NT2/D1 (cell line): ENCODE measurements at places on chromosomes 3 and 15.

GRCh38 chr3:14605067-14605466, 46.5 kb upstream of the CCDC174 start:
- DNase-seq, result no peak

- DNase-seq, result no peak
These were observed 81.4 kb upstream of the TBC1D5 start for GRCh38 chr3:17823816-17824215.

- DNase-seq, result no peak
These were observed 142.0 kb downstream of the IL1RAP start for GRCh38 chr3:190655933-190656332.

DNA sequence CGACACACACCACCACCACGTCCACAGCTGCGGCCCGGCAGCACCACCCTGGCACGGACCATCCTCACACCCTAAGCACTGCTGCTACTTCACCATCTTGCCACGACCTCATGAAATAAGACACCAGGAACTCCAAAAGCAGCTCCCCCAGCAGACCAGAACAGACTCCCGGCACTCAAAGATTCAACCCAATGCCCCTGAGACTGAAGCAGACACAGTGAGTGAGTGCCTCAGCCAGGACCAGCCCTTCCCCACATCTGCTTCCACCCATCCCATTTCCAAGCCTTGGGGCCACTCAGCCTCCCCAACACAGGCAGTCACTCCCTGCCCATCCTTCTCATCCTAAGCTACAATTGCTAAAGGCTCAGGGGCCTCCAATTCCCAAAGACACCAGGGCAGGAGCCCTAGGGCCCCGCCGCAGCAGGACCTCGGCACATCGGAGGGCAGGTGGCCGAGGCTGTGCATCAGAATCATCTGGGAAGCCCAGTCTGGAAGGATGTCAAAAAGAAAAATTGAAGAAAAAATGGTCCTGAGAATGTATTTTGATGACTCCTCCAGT, 18.4 kb upstream of the OCA2 start:
- DNase-seq, result no peak

DNA sequence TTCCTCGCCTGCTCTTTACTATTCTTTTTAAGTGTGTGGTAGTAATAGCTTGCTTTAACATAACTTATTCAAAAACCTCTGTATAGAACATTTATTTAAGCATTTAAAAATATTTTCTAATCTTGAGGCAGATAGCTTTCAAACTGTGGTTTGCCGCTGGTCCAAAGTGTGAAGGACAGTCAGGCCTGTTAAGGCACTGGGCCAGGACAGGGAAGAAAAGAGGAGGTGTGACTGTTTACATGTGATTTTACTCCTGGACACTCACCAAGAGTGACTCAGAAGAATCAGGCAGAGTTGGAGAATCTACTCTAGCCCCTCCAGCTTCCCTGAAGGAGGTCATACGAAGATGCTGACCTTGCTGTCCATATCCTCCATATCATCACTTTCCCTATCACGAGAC, 44.7 kb downstream of the CEP152 start:
- no peak for DNase-seq

DNA sequence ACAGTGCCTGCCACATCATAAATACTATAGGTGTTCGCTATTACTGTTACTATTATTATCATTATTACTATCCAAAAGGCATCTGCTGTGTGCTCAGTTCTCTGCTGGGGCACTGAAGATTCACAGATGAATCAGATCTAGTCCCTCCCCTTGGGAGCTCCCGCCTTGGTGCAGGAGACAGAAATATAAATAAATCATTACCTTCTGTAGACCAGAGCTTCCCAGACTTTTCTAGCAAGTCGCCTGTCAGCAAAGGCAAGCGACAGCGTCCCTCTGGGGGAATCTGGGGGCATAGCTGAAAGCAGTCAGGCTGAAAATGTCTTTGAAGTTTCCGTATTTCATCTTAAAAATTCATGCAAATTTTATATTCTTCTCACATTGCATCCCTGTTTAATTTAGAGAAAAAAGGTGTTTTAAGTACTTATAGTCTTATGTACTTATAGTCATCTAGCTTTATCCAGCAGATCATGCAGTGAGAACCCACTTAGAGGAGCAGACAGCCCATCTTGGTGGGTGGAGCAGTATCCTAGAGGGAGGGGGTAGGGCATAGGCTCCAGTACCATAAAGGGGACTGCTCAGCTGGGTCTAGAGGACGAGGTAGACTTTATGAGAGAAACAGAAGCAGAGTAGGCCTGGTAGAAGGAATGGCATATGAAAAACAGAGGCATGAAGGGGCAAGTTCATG, 10.4 kb upstream of the BRPF1 start:
- DNase-seq, result no peak

GRCh38 chr15:78873793-78874765, 1.4 kb downstream of the MORF4L1 start:
- no peak for DNase-seq

DNA sequence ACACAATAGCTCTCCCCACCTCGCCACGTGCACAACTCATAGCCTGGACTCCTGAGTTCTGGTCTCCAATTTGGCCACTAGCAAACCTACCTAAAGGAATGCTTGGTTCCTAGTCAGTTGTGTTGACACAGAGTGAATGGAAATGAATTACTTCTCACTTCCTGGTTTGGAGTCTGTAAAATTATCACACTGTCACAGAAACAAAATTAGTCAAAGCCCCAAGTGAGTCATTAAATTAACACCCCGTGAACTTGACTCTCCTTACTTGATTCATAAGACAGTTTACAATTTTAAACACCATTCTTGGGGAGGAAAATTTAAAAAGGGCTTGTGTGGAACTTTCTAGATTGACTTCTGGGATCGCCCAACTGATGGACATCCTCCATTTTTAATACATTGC, 276.2 kb upstream of the CTNNB1 start:
- no peak for DNase-seq

- DNase-seq, result no peak
These were observed 590.2 kb upstream of the KCNMB2 start for GRCh38 chr3:177946048-177946447.

- DNase-seq, result no peak
These were observed 62.4 kb upstream of the TOPAZ1 start for GRCh38 chr3:44179246-44179645.

DNA sequence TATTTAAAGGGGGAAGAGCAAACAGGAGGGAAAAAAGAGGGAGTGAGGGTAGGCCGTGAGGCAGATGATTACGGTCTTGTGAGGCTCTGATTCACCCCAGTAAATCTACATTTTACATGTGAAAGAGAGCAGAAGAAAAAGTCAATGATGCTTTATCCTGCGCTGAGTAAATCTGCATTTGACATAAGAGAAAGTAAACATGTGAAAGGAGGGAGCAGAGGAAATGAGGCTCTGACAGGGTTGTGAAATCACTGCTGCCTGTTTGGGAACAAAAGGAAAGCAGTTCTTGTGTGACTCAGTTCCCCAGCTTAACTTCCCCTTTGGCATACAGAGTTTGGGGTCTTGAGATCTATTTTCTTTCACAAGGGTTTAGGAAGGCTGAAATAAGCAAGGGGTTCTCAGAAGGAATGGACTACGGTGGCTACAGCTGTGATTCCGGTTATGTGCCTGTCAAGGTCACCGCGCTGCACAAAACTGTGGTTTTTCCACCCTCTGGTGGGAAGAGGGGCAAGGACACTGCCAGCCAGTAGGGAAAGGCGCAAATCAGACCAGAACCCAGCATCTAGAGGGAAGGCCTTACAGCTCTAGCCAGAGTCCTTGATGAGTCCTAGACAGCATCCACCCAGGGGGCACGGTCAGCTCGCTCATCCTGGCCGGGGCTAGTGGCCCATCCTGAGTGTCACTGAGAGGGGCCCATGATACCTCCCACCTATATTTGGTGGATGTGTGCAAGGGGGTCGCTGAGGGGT, 18.9 kb upstream of the HCN4 start:
- DNase-seq, result no peak
